Bronchial epithelial cell (primary cell): ENCODE measurements at places on chromosomes 16 and 17.
A peak's percentile ranks its signal among the peaks of the same experiment; 100 is the strongest.

DNA sequence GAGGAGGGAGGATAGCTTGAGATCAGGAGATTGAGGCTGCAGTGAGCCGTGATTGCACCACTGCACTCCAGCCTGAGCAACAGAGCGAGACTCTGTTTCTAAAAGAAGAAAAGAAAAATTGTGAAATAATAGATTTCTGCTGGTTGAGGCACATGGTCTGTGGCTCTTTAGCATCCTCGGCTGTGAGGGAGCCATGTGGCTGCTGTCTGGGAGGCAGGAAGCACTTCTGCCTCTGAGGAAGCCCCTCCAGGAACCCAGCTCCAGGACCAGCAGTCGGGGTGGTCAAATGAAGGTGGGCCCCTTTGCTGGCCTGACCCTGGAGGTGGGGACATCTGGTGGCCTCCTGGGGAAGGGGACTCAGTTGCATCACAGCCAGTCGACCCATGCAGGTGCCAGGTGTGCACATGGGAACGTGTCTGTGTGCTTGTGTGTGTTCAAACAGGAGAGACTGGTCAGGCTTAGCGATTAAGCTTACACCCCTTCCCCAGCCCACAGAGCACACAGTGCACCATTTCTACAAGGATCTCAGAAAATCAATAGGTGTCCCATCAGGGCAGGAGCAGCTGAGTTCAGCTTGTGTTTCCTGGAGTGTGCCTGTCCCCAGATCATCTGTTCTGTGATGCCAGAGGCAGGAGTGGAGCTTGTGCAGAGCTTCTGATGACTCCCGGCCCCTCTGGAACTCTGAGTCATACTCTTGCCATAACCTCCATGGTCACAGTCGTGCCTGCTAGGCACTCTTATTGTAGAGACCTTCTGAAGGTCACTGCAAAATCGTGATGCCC lies 24.3 kb upstream of the MGAT5B start:
- no peak for DNase-seq

GRCh38 chr16:67445913-67446907 lies 15.3 kb downstream of the HSD11B2 start:
- DNase-seq: no peak

DNA sequence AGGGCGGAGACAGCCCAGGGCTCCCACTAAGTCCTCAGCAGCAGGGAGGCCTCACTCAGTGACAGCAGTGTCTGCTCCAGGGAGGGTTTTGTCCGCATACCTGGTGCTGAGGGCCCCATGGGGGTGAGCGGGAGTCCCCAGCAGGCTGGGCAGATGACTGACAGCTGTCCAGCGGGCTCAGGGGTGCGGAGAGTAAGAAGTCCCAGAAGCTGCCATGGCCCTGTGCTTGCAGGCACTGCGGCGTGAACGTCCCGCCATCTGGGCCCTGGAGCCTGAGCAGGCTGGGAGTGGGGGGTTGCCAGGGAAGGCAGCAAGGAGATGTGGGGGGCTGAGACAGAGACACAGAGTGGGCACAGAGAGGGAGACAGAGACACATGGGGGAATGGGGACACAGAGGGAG lies 20.1 kb downstream of the CACNA1G start:
- no peak for DNase-seq

- no peak for DNase-seq
Observed at GRCh38 chr16:52561910-52562741, 15.2 kb upstream of the TOX3 start.

- DNase-seq: no peak
Observed at GRCh38 chr17:7224661-7225111, 4.9 kb downstream of the ACADVL start.

GRCh38 chr17:30117675-30118081 lies 1.1 kb downstream of the NSRP1 start:
- DNase-seq: no peak

GRCh38 chr16:89949121-89949742 lies 677 bp downstream of the DEF8 start:
- DNase-seq: no peak

GRCh38 chr17:521183-521525 lies 168.5 kb upstream of the RPH3AL start:
- DNase-seq: no peak

DNA sequence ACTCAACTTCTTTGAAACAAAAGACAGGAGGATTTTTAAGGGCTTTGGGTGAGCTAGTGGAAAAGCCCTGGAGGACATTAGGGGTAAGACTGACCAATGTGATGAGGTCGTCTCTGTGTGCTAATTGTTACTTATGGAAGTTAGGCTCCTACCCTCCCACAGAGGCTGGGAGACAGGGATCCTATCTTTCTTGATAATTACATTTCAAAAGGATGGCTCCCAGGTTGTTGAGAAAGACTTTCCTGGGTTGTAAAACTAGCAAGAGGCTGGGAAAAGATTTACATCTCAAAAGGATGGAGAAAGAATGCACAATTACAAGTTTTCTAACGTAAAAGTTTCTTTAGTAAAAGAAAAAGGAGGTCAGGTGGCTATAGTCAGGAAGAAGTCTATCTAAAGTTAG lies 605.8 kb upstream of the GOT2 start:
- no peak for DNase-seq

DNA sequence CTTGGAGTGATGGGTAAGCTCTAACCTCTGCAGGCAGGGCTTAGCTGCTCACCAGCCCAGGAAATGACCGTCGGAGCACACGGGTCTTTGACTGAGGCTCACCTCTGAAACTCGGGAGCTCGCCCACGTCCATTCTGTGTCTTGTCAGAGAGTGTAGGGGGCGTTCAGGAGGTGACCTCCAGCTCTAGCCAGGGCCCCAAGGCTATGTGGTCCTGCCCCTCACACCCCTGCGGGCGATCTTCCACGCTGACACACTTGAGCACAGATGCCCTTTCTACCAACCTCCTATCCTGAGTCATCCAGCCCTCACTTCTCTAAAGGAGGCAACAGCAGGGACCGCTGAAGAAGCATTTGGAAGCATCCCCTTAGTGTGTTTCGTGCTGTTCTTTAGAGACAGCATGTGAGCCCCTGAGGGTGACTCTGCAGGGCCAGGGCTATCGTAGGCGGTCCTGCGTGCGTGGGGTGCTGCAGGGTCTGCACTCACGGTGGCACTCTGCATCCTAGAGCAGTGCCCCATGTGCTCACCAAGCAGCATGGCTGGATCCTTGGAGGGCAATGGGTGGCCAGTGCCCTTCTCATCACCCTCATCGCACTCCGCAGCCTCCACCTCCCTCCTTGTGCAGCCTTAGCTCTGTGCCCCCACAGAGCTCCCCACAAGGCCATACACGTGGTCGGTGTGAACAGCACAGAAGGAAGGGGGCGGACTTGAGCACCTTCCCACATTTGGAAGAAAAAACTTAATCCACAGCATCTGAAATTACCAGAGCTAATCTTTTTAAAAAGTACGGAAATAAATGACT lies 33.8 kb downstream of the SLC47A1 start:
- no peak for DNase-seq

DNA sequence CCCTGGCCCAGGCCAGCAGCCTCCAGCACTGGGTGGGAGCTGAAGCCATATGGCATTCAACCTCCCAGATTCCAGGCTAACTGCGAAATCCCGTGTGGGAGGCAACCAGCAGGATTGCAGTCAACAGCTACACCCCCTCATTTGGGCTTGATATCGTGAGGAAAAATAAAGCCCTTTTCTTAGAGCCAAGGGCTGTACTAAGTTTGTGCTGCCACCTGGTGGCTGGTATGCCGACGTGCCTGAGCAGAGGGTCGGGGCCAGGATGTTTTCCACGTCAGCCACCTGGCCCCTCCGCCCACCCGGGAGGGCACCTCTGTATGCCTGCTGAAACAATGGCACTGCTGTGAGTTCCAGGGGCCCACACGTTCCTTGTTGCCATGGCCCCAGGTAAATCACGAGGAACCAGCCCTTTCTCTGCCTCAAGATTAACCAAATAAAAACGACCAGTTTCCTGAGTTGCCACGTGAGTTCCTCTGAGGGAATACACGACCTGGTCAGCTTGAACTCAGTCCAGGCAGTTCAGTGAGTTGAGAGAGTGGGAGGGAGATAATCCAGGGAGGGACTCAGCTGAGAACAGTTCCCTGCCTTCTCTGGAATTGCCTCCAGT lies 9.0 kb downstream of the TMEM98 start:
- peak; percentile 39 for DNase-seq
